Activated gamma-delta T cell treated with Interleukin-2 at 50 U/mL for 16 hours (primary cell): ENCODE measurements at places on chromosomes 12 and 14.

GRCh38 chr12:53500142-53500775, 824 bp upstream of the TARBP2 start:
- no peak for DNase-seq

GRCh38 chr12:108390495-108391203, 51.5 kb upstream of the CMKLR1 start:
- no peak for DNase-seq

DNA sequence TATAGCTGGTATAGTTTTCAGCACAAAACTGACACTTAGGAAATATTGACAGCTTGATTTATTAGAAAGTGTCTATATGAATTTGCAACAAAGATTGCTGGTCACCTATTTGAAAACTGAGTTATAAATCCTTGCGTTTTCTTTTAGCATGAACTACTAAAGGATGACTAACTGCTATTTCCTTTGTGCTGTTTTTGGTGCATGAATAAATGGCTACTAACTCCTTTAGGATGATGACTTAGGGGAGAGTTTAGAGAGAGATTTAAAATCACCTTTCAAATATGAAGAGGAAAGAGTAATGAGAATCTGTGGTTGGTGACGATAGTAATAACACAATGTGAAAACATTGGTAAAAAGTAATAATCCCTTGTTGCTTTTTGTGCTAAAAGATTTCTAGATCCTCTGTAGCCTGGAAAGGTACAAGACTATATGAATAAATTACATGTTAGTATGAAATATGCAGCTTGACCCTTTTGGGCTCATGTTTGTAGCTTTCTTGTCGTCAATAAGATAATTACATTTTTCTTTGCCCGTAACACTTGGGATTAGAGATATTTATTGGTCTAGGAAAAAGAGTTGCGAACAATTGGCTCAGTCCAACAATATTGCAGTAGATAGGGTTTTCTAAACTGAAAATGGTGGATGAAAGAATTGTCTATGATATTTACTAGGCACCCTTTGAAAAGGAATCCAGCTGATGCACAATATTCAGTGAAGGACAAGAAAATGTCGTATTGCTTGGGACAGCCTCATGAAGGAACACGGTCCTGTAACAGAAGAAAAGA, 453.0 kb downstream of the ADAMTS20 start:
- DNase-seq, result no peak

DNA sequence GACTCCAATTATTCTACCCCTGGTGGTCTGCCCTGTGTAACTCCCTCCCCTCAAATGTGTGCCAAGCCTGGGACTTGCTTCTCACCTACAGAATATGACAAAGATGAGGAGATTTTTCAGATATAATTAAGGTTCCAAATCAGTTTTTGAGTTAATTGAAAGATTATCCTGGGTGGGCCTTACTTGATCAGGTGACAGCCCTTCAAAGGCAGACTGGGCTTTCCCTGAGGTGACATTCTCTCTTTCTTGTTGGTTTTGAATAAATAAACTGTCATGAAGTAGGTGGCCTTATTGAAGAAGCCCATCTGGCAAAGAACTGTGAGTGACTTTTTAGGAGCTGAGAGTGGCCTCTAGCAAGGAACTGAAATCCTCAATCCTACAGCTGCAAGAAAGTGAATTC, 106.0 kb downstream of the BRMS1L start:
- no peak for DNase-seq

- DNase-seq, result no peak
These were observed 394.2 kb downstream of the DPF3 start for GRCh38 chr14:72499746-72500145.

DNA sequence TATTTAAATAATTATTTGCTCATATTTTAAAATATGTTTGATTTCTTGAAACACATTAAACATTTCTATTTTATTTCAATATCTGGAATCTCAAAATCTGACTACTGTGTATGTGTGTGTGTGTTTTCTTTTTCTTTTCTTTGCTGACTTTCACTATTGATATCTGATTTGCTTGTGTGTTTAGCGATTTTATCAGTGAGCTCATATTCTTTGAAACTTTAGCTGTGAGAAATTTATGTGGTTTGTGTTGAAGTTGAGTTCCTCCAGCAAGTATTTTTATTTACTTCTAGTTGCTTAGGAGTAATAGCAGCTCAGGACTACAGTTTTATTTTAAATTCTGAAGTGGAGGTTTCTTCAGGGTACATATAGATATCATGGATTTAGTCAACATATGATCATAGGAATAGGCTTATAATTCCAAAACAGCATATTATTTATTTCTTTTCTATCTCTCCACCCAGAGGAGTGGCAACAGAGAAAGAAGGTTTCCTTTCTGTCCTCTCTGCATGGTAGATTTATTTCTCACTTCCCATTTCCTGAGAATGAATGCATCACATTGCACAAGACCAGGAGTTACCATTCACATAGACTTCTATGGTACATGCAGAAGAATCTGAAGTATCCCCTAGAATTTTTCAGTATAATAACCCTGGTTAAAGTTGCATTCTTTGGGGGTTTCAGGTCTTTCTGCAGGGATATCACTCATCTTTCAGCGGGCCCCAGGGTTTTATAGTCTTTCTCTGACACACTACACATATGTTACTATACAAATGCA, 60.5 kb downstream of the PTPRQ start:
- no peak for DNase-seq

GRCh38 chr12:127594351-127594970, 672.5 kb upstream of the TMEM132C start:
- DNase-seq, result no peak

DNA sequence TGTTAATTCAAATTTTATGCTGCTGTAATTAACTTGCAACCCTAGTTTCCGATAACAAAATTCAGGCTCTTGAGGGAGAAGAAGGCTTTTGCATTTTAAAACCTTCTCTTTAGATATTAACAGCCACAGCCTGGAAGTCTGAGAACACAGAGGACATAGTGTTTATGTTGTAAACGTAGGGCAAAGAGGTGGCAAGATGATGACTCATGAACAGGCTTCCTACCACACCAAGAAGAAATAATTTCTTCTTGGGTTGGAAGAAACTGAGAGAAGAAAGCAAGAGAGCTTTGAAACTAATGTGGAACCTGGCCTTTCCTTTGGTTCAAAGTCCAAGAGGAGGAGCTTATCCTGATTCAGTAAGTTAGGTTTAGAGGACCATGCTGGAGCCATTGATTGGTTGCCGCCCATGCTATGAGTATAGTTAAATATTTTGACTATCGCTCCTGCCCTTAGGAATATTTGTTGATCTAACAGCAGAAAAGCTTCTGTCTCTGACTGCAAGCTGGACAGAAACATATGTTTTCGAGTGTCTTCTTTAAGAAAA, 31.8 kb downstream of the CCDC198 start:
- DNase-seq, result no peak

DNA sequence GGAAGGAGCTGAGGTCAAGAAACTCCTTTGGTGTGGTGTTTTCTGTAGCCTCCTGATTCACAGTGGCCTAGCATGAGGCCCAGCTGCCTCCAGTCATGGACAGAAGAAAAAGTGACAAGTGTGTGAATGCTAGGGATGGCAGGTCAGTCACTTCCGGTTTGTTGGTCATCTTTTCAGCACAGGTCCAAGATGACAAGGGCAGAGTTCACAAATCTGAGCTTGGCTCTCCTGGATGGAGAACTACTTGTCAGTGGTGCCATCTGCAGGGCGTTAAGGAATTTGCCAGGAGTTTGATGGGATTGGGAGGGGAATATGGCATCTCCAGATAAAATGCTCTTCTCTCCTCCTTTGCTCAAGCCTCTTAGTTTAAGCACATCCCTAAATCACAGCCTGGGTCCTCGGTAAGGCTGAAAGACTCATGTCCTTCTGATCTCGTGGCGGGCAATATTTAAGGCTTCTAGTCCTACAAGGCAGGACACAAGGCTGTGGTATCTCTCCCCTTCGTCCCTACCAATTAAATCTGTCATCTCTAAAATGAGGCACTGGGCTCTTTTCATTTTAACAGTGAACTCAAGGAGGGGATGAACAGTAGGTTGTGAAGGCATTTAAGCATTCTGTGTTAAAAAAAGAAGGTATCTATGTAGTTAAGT, 10.0 kb downstream of the TUBA1B start:
- no peak for DNase-seq

DNA sequence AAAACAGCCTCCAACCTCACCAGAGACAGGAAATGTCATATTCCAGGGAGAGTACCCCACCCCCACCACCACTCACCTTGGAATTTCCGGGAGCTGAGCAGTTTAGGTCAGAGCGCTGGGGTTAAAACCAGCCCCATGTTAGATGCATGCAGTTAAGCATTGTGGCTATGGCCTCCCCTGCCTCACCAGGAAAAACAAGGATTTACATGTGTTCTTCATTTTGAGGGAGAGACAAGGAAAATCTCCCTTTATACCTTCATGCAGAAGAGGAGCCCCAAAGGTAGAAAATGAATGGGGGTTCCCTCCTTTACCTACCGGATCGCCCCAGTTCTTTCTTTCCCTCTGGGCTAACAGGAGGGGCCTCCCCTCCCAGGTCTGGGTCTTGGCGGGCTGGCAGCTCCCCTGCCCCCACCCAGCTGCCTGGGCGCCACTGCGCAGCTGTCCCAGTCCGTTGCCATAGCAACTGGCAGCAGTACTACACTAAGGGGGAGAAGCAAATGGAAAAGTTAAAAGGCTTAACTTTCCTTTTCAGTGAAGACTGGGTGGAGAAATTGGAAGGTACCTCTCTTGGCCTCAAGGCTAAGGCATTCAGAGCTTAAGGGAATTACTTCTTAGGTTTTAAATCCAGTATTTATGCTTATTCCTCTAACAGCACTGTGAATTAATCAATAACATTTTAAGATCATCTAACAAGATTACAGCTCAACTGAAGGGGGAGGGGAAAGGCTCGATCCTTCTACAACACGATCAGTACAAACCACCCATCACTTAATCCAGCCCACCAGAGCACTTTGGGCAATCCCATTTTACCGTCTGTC, 20.5 kb downstream of the CBX5 start:
- DNase-seq, result peak; percentile 11

GRCh38 chr14:61751475-61751989, 10.7 kb upstream of the SNAPC1 start:
- DNase-seq, result no peak

GRCh38 chr12:1691123-1692007, 495 bp downstream of the ADIPOR2 start:
- DNase-seq, result peak; percentile 20

GRCh38 chr14:59267046-59267445, 78.6 kb downstream of the DAAM1 start:
- DNase-seq, result no peak

- DNase-seq, result no peak
These were observed 5.3 kb upstream of the SOCS2 start for GRCh38 chr12:93567174-93567573.

DNA sequence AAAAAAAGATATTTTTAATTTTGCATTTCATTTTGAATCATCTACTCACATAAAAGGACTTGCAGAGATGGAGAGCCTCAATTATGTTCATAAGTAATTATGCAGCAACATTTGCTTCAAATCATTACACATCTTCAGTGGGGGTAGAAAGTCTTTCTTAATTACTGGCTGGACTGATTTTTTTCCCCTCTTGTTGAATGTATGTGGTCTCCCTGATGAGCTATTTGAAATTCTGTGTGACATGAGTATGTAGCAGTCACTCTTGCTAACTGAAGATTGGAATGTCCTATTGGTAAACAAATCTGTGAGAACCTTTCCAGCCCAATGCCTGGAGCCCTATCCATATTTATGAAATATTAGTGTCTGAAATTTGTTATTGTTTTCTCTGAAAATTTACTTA, 139.8 kb downstream of the TMTC2 start:
- DNase-seq, result no peak

GRCh38 chr12:31033146-31033545, 40.5 kb upstream of the DDX11 start:
- no peak for DNase-seq

DNA sequence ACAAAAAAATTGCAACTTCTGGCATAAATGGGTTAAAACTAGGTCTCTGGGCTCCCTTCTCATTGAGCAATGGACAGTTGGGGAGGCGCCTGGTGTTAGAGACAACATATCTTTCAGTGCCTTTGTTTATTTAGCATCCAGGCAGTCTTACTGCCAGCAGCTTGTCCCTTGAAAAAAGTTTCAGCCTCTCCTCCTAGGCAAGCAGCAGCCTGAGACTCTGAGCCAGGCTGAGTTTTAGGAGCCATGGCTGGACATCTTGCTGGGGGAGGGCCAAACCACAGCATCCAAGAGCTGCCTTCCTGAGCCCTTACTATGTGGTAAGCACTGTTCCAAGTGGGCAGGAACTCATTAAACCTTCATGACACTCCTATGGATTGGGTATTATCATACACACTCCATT, 10.1 kb upstream of the JDP2 start:
- DNase-seq, result no peak

DNA sequence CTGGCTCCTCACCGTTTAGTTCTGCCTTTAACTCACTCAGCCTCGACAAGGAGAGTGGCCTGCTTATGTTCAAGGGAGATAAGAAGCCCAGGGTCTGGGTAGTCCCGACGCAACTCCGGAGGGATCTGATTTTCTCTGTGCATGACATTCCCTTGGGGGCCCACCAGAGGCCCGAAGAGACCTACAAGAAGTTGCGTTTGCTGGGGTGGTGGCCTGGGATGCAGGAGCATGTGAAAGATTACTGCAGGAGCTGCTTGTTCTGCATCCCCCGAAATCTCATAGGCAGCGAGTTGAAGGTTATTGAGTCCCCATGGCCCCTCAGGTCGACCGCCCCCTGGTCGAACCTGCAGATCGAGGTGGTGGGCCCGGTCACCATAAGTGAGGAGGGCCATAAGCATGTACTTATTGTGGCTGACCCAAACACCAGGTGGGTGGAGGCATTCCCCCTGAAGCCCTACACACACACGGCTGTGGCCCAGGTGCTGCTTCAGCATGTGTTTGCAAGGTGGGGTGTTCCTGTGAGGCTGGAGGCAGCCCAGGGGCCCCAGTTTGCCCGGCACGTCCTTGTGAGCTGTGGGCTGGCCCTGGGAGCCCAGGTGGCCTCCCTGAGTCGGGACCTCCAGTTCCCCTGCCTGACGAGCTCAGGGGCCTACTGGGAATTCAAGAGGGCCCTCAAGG, 13.1 kb downstream of the CBLN3 start:
- no peak for DNase-seq

DNA sequence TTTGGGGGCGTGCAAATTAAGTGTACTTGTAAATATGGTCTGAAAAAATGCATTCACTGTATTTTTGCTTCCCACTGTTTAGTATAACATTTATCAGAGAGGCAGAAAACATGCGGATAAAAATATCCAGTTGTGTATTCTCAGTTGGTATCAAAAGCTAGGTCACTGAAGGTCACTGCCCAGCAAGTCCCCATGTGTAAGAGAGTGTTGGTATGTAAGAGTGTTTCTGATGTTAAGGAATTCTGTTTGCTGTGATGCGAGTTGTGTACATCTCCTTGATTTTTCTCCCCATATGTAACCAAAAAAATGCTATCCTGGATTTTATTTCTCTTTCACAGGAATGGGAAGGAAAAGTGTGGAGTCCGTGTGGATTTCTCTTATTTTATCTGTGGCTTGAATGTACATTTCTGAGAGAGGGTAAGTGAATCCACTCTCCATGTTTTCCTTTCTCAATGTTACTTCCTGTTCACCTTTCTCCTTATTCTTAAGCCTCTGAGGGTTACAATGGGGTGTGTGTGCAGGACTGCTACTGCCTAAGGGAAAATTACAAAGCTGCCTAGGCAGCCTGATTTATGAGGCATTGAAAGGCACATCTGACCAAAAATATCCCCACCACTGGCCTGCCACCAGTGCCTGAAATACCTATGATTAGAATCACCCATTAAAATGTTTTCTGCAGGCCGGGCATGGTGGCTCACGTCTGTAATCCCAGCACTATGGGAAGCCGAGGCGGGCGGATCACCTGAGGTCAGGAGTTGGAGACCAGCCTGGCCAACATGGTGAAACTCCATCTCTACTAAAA, 97.9 kb upstream of the USP44 start:
- no peak for DNase-seq

GRCh38 chr14:102570334-102570995, 22.0 kb upstream of the RCOR1 start:
- no peak for DNase-seq

GRCh38 chr12:116606397-116606796, 47.2 kb downstream of the MAP1LC3B2 start:
- no peak for DNase-seq
